Hindlimb muscle (tissue), 1 donor: ENCODE measurements at places on chromosomes 3 and 15. TPM values are rescaled to one million over a fixed set of nuclear protein-coding genes. Genes with fewer than 3 reads are reported as not detected.

The PLA2G4D gene
- 0.08 TPM for polyA plus RNA-seq

GRCh38 chr3:88209356-88209755 is 59.6 kb downstream of the C3orf38 start:
- DNase-seq, result no peak

DNA sequence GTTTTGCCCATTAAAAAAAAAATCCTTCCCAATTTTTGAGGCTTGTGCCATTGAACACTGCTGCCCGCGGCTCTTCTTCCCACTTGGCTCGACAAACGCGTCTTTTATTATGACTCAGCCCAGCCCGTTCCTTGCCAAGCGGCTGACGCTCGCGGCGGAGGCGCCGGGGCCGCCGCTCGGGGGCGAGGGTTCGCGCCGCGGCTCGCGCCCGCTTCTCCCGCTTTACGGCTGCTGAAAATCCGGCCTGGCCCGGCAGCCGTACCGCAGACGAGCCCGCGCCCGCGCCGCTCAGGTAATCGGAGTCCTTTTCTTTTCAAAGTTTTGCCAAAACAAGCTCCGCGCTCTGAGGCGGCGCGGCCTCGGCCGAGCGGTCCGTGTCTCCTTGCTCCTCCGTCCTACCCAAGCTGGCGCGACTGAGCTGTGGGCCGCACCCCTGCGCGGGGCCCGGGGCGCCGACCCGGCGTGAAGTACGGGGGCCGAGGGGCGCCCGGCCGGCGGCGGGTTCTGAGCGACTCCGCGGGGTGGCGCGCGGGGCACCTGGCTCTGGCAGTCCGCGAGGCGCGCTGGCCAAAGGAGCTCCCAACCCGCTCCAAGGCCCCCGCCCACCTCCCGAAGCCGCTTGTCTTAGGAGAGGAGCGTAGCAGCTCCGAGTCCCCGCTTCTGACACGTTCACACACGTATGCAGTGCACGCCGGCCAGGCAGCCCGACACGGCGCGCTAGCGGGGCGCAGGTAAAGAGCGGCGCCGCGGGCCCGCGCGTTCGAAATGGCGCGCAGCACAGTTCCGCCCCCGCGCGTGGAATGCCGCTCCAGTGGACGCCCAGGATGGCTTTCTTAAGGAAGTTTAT is 418.2 kb upstream of the NAALADL2 start:
- DNase-seq, result peak; percentile 92

The SNRPA1 gene
- 34.1 TPM for polyA plus RNA-seq

The CMTM7 gene
- polyA plus RNA-seq, result 18.4 TPM

GRCh38 chr3:59150039-59150438 is 100.2 kb upstream of the CFAP20DC start:
- no peak for DNase-seq
